ENCODE measurements at places on chromosomes 5 and 9.

GRCh38 chr5:102901424-102902134, 146.5 kb downstream of the PAM start:
- no peak for DNase-seq

GRCh38 chr9:70656281-70656680, 241.8 kb upstream of the KLF9 start:
- DNase-seq = no peak

GRCh38 chr5:157540124-157540523, 35.5 kb downstream of the ADAM19 start:
- DNase-seq = no peak

- DNase-seq = no peak
Observed at GRCh38 chr5:141363952-141364660, at the start of gene PCDHGA5. TSS of gene PCDHGA5 (plus strand) at chr5:141364162. CDS start at chr5:141364331, 169 bp downstream.

- no peak for DNase-seq
Observed at GRCh38 chr5:9168791-9169556, 376.9 kb downstream of the SEMA5A start.

DNA sequence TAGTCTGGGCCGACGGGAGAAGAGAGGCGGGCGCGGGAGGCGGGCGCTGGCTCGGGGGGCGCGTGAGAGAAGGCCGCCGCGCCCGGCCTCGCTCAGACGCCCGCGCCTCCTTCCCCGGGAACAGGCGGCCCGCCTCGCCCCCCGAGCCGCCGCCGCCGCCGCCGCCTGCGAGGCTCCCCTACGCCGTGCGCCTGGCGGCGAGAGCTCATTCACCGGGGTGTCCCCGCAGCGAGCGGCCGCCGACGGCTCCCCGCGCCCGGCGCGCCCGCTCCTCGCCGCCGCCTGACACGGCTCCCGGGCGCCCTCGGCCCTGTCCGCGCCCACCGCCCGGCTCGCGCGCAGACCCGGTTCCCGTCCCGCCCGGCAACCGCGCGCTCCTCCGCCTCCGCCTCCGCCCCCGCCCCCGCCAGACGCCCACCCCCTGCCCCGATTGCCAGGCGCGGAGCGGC, at the start of gene GNAQ:
Gene GNAQ (minus strand): TSS at position 368 of the 449 bp plus-strand sequence. CDS start 576 bp downstream, outside the sequence.
- DNase-seq = no peak

DNA sequence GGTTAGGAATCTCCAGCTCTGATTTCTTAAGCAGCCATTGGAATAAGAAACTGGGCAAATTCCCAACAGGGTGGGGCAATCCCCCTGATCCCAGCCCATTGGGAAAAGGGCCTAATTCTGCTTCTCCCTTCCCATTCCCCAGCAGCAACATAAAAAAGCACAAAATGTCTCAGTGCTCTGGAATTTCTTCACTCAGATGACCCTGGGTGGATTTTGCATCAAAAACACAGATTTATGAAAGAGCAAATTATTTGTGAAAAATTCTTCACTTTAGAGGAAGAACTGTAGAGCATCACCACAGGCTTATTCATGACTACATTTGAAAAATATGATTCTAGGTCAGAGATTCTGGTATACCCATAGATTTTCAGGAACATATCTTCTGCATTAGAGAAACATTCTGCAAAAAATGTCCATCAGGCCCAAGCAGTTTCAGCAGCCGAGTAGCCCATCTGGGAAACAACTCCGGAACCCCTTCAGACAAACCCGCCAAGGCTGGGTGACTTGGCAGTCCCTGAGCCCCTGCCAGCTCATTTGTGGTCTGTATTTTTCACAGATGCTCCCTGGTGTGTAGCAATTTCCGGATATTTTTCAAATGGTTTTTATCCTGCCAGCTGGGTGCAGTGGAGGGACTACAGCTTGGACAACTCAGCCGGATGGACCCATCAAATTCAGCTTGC, 102.1 kb upstream of the RANBP3L start:
- peak; percentile 71 for DNase-seq

DNA sequence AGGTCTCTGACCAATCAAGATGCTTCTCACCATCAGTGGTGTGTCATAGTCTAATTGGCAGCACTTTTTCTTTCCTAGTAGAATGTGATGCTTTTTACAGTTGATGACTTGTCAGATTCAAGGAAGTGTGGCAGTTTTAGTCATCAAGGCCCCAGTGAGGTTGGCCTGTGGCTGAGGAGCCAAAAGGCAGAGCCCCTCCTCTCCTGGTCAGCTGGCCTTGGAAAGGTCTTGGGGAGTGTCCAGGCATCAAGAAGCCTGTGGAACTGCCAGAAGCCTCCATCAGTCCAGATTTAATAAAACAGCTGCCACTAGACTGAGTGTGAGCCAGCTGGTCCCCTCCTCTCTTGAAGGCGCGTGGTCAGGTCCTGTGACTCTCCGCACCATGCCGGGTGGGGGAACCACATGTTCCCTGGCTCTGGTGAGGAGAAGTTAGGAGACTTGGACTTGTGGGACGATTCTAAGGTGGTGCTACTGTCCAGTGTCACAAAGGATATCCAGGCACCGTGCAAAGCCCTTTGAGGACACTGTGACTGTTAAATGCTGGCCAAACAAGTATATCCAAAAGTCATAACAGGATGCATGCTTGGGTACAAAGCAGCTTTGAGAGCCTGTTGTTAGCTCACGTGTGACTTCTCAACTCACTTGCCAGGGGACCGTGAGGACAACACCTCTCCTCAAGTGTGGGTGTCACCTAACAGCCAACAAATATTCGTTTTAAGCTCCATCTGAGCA, 6.1 kb upstream of the ANGPTL2 start:
- DNase-seq = peak; percentile 32

DNA sequence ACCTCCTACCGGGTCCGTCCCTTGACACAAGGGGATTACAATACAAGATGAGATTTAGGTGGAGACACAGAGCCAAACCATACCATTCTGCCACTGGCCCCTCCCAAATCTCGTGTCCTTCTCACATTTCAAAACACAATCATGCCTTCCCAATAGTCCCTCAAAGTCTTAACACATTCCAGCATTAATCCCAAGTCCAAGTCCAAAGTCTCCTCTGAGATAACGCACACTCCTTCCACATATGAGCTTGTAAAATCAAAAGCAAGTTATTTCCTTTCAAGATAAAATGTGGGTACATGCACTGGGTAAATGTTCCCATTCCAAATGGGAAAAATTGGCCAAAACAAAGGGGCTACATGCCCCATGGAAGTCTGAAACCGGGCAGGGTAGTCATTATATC, 463.9 kb upstream of the CDH9 start:
- peak; percentile 26 for DNase-seq

DNA sequence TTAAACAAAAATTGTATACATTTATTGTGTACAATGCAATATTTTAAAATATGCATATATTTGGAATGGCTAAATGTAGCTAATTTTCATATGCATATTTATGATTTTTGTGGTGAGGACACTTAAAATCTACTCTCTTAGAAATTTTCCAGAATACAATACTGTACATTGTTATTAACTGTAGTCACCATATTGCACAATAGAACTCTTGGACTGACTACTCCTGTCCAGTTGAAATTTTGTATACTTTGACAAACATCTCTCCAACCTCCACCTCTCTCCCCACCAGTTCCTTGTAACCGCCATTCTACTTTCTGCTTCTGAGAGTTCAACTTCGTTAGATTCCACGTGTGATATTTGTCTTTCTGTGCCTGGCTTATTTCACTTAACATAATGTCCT, 49.2 kb upstream of the TAF11L2 start:
- no peak for DNase-seq

- DNase-seq = no peak
Observed at GRCh38 chr5:67160272-67160671, 36.3 kb downstream of the CD180 start.

- DNase-seq = peak; percentile 32
Observed at GRCh38 chr5:146027751-146028150, 77.6 kb downstream of the PLAC8L1 start.

DNA sequence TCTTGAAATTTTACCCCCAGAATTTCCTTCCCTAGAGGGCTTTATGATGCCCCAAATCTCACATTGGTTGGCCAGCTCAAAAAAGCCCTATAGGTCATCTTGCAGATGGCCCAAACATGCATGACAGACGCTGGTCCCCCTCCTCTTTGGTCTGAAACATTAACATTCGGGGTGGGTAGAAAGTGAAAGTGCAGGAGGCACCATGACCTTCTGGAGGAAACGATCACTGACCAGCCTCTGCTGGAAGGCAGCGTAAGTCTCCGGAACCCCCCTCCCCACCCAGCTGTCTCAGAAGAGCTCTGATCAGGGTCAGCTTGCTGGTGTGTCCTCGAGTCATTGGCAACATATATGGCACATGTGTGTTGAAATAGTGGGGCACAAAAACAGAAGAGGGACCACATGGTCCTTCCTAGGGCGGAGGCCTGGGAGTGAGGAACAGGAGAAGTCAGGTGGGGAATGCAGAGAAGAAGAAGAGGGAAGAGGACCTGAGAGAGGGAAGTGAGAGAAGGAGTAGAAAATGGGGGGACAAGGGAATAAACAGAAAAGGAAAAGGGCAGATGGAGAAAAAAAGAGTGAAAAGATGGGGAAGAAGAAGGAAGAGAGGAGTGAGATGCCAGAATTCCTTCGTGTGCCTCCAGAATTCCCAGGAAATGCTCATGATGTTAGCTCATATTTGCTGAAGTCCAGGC, 46.2 kb downstream of the IL31RA start:
- DNase-seq = no peak

- no peak for DNase-seq
Observed at GRCh38 chr9:84206801-84207370, 133.7 kb downstream of the SLC28A3 start.

DNA sequence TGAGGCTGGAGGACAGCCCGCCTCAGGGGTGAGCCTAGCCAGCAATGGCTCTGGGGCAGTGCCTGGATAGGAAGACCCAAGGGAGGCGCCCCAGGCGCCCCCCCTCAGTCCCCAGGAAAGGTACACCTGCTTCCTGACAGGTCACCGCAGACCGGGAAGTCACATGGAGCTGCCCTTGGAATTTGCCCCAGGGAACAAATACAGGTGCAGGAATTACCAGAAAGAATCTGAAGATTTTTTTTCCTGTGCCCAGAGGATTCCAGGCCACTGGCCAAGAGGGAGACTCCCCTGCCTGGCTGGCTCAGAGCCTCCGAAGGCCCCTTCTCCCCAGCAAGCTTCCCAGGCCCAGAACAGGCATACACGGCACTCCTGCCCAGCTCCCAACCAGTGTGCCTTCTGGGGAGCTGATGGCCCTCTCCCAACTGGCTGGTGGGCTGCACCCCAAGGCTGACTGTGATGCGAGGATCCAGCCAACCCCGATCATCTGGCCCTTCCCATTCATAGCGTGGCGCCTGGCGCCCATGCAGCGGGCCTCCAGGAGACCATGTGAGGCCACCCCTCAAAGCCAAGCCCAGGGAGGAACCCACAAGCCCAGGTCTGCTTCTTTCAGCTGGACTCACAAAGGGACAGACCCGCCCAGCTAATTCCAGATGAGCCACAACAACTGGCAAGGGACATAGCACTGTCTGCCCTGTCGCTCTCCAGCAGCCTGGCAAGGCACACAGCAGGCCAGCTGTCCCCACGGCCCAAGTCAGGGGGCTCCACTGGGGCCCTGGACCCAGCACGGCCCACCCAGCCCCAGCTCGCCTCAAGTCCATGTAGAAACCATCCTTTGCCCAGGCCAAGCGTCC, 2.3 kb downstream of the TPRN start:
- DNase-seq = peak; percentile 67

- DNase-seq = peak; percentile 89
Observed at GRCh38 chr5:108801776-108802175, 54.1 kb downstream of the FER start.

GRCh38 chr9:133406480-133407307, 11.1 kb downstream of the REXO4 start:
- peak; percentile 21 for DNase-seq

DNA sequence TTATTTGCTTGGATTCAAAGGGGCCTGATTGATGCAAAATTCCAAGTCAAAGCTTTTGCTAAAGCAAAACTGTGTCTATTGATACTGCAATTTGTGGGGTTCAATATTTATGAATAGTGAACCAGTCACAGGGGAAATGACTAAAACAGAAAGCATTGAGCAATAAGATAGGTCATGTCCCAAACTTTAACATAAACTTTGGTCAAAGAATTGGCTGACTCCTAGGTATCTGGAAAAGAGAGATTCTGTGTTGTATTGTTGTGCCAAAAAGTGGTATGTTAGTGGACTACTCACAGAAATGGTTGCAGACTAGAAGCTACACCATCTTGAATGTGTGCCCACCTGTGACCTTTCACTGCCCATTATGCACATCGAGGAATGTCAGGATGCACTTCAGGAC, 585.5 kb upstream of the RGMB start:
- no peak for DNase-seq

- peak; percentile 93 for DNase-seq
Observed at GRCh38 chr9:76374783-76375559, 19.3 kb downstream of the RFK start.

Measured in NCI-H226 (cell line).